ENCODE measurements at places on chromosomes 4 and X.

- DNase-seq: no peak
Observed at GRCh38 chr4:40305328-40306170, 29.6 kb upstream of the CHRNA9 start.

GRCh38 chrX:68892651-68893050, 63.8 kb downstream of the EFNB1 start:
- DNase-seq: no peak

- DNase-seq: no peak
Observed at GRCh38 chr4:79588679-79589078, 180.7 kb upstream of the GK2 start.

DNA sequence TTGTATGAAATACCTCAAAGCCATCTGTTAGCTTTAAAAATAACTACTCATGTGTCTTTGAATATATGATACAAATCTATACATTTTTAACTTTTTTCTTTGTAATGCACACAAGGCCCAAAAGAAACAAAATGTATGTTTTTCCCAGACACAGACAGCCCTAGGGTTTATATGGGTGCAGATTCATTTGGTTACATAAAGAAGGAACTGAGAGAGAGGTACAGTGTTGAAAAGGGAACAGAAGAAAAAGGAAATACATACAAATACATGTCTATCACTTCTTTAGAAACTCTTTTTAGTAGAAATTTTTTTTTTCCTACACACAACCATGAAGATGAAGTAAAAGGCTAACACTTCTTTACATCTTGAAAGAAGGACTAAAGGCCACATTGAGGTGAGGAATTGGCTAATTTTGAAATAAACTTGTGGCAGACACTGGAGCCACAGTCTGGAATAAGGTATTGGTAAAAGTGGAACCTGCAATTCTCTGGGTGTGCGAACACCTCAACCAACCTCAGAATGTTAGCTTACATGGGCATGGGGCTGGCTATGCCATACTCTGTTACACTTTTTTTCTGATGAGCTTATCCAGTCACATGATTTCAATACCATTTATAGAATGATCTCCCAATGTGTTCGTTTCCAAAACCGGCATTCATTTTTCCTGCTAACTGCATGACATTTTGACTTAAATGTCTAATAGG, 67.9 kb downstream of the FAM47C start:
- DNase-seq: no peak

DNA sequence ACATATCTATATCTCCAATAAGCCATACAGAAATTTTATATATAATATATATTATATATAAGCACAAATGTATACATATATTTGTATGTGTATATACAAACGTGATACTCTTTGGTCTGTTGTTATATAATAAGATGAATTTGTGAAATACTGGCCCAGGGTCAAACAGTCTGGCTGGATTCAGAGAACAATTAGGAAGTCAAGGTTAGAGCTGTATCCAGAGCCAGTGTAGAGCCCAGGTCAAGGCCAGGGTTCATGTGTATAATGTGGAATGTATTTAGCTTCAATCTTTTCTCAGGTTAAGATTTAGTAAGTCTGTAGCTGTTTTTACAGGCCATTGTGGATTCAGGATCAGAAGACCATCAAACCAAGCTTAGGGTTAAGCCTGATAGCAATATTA, 3.8 kb upstream of the ENOX2 start:
- no peak for DNase-seq
